ENCODE measurements at places on chromosomes 16 and 17. TPM values are rescaled to one million over a fixed set of nuclear protein-coding genes. Genes with fewer than 3 reads are reported as not detected.

DNA sequence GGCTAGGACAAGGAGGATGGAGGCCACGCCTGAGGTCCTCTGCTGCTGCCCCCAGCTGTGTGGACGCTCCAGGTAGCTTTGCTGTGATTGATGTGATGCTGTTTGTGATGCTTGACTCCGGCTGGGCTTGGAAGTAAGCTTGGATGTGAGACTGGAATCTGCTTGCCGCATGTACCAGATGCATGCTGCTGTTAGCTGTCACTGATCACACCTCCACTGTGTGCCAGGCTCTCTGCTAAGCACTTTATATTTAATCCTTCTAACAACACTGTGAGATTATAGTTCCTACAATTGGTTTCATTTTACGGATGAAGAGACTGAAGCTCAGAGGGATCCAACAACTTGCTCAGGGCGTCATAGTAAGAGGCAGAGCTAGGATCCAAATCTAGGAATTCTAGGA is 23.5 kb downstream of the SNX29 start:
- no peak for DNase-seq

Gene METTL2A
- total RNA-seq, result 21.5 TPM

Gene ZFPM1
- total RNA-seq, result 0.89 TPM

DNA sequence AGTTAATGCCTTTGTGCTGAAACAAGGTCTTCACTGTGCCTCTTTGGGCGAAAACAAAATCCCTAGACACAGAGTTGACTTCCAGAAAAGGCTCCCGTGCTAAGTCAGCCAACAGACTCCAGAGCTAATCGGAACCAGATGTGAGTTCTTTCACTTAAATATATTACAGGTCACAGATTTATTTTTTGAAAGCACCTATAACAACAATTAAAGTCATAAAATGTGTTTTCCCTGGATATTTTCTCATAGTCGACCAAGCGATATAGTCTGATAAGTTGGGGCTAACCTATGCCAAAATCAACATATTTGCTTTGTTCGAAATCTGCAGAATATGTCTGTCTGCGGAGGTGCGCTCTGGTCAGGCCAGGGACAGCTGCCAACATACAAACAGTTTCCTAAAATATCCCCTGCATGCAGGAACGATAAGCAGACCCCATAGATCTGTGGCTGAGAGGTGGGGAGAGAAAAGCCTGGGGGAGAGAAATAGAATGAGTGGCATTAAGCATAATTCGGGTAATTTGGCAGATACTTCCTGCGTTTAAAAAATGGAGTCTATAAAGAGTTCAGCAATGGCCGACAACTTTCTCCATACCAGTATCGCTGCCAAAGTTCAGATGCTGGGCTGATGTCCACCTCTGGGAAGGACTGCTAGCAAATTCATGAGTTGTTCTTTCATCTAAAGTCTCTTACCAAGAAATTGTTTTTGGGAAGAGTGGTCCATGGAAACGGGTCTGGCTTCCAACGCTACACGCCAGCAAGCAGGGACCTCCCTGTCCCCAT is 50.8 kb upstream of the MYH10 start:
- peak; percentile 95 for DNase-seq

DNA sequence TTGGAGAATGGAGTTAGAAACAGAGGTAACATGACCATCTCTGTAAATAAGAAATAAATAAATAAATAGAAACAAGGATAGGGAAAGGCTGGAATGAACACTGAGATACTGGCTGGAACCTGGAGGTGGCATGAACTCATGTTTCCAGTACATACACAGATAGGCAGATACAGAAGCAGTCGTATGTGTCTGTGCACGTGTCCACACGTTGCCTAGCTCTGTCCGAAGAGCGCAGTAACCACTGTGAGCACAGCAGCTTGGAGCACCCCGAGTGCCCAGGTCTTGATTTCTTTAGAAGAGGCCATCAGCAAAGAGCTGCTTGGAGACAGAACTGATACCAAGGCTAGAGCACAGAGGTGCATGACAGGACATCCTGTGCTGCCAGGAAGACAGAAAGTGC is 37.1 kb upstream of the SLC38A8 start:
- no peak for DNase-seq

Gene FBXW10
- 0.09 TPM for total RNA-seq

DNA sequence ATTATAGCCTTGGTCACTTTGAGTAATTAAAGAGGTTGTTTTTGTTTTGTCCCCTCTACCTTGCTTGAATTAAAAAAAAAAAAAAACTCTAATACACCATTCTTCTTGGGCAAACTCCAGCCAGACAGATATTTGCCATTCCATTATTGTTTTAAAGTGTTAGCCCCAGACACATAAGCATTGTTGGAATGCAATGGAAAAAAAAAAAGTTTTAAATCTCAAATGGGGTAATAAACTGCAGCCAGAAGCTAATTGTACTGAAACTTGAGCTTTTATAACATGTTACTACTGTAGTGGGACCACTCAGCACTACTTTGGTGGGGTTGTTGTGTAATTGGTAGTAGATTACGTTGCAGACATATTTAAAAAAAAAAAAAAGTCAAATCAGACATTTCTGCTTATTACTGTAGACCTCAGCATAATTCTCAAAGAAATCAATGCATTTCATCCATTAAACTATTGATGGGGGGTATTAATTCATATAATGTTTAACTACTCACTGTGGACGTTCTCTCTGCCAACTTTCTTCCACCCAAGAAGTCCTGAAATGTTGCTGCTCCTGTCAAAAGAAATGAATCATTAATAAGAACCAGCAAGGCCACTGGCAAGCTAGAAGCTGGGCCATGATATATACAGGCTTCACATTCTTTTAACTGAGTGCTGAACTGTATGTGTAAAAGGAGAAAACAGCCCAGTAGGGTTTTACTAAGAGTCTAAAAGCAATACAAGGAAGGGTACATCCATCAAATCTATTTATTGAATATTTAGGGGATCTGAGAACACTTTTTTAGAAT is 626.6 kb upstream of the SOX9 start:
- DNase-seq, result peak; percentile 4

DNA sequence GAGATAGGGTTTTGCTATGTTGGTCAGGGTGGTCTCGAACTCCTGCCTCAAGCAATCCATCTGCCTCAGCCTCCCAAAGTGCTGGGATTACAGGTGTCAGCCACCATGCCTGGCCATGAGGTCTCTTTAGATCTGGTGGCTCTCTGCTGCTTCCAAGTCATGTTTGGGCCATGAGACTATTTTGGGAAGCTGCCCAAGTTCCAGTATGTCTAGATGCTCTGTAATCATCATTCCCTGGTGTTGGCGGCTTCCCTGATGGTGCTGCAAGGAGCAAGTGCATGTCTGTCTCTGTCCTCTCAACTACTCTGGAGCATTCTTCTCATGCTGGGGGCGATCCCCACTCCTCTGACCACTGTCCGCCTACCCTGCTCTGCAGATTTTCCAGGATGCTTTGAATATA is 6.4 kb upstream of the ODF4 start:
- peak; percentile 29 for DNase-seq

GRCh38 chr17:16215002-16215272 is 397 bp downstream of the NCOR1 start:
- no peak for DNase-seq

DNA sequence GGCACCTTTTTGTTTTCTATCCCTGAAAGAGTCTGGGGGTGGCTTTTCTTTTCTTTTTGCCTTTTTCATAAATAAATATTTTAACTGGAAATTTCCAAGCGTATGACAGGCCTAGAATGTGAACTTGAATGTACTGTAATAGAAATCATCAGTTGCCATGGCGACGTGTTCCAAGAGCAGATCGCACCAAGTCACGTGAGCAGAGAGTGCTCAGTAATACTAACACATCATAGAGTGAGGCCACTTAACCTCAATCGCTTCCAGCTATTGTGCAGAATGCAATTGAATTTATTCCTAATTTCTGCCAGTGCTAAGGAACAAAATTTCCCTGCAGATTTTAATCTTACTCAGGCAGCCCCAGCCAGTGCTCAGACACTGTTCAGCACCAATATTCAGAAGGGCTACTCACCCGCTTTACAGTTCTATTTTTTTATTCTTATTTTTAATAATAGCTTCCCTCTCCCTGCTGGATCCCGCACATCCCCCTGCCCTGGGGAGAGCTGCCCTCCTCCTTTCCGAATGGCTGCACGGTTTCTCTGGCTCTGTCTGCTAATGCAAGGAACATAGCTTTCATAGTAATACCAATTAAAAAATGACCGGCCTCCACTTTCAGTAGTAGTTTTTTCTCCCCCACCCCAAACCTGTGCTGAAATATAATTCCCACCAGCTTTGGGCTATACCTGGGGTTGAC is 26.2 kb upstream of the PMFBP1 start:
- peak; percentile 97 for DNase-seq

DNA sequence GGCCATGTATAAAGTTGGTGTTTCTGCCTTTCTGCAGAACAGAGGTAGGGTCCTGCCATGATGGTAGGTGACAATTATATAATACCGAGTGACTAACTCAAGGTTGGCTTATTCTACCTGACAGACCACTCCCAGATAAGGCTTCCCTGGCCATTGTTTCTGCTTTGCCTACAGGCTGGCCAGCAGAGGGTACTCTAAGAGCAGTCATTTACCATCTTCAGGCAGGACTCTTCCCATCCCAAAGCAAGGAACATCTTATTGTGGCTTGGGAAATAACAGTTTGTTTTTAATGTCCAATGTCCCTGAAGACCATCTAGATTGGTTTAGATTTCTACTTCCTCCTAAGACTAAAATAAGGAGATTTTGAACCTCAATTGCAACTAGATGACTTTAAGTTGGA is 74.1 kb downstream of the SNX11 start:
- no peak for DNase-seq

GRCh38 chr16:87051526-87052320 is 265.5 kb downstream of the C16orf95 start:
- DNase-seq, result no peak

Gene TPSB2
- total RNA-seq, result 0.89 TPM

DNA sequence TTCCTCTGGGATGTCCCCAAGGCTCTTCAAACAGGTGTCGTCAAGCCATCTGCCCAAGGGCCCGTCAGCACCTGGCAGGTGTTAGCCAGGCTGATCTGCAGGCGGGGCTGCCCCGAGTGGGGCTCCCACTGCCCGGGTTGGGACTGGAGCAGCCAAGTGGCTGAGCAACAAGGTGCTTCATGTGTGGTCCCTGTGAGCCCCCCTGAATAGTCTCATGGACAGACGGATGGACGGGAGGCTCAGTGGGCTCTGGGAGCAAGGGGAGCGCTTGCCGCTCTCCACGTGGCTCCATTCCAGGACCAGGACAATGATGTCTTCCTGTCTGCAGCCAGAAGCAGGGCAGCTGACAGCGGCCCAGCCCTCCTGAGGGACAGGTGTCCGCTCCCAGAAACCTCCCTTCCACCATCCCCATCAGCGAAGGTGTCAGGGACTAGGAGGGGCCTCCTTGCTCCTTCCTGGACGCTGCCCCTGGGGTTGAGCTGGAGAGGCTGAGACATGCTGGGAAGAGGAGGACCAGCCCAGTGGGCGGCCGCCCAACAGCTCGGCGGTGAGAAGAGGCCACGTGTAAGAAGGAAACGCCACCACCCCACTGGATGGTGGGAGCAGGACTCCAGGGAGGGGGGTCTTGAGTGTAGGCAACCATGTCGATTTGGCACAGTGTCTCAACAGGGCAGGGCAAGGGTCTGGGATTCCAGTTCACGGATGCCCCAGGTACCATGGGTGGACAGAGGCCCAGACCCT is 9.6 kb downstream of the SNAI3 start:
- no peak for DNase-seq

DNA sequence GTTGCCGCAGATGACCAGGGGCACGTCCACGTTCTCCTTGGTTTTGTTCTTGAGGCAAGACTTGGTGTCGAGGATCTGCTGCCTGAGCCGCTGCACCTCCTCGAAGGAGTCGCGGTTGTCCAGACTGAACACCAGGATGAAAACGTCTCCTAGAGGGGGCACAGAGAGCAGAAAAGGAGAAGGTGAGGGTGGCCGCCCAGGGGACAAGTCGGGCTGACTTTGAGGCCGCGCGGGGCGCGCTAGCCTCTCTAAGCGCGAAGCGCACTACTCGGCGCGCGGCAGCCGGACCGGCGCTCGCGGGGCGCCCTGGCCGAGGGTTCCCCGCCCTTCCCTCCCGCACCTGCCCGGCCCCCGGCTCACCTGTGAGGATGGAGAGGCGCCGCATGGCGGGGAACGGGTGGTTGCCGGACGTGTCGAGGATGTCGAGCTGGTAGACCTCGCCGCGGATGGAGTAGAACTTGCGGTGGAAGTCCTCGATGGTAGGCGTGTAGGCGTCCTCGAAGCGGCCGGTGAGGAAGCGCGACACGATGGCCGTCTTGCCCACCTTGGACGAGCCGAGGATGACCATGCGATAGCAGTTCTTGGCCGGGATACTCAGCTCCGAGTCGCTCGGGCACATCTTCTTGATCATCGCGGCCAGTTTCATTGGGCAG is 533 bp downstream of the RASD1 start:
- DNase-seq, result peak; percentile 43

GRCh38 chr16:14628806-14629611 is 1.1 kb downstream of the PARN start:
- DNase-seq, result peak; percentile 4
